ENCODE measurements at places on chromosomes 5 and 9.

- no peak for DNase-seq
Observed at GRCh38 chr5:132867046-132867451, 607 bp downstream of the UQCRQ start.

- no peak for DNase-seq
Observed at GRCh38 chr9:79224672-79225433, 346.9 kb upstream of the TLE4 start.

GRCh38 chr9:136642439-136642921, 20.2 kb upstream of the EGFL7 start:
- no peak for DNase-seq

- no peak for DNase-seq
Observed at GRCh38 chr5:68261569-68262065, 46.1 kb downstream of the PIK3R1 start.

- no peak for DNase-seq
Observed at GRCh38 chr5:137462816-137463520, 36.2 kb downstream of the SPOCK1 start.

DNA sequence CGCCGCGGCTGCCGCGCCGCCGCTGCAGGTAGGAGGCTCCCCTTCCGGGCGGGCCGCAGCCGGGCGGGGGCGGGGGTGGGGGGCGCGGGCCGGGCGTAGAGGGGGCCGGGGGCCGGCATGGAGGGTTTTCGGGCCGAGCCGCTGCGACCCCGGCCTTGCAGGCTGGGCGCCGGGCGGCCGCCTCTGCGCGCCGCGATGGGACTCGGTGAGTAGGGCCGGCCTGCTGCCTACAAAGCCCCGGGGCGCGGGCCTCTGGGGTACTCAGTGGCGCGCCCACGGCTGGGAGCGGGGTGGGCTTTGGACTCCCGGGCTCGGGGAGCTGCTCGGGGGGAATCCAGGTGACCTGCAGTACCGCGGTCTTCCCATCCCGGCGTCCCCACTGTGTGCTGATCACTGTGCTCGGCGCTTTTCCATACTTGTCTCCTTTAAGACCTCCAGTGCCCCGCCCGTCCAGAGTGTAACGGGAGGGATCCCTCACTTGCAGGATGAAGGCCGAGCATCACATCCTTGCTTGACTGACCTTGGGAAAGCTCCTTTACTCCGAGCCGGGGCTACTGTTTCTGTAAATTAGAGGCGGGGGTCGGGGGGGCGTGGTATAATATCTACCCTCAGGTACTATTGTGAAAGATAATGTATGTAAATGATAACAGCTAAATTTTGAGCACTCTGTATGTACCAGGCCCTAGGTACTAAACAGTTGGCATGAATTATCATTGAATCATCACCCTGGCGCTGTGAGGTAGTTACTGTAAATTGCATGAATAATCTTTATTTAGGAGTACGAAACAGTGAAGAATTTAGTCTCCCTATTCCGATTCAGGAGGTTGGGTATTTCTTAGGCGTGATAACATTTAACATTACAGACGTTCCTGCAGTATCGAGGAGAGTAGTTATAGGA, 672 bp downstream of the MSANTD3 start:
- DNase-seq = no peak

- no peak for DNase-seq
Observed at GRCh38 chr5:126516852-126517251, 78.2 kb downstream of the ALDH7A1 start.

DNA sequence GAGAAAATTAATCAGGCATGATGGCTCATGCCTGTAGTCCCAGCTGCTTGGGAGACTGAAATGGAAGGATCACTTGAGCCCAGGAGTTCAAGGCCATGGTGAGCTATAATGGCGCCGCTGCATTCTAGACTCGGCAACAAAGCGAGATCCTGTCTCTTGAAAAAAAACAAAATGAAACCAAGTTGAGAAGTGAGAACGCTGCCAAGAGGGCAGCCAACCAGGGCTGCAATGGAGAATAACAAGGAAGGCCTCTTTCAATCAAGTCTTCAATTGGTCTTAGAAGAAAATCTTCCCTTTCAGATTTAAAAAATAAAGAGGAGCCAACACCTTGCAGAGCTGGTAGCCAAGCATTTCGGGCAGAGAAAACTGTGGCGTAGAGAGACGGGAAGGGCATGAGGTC, 14.7 kb downstream of the KIAA1958 start:
- DNase-seq = no peak

DNA sequence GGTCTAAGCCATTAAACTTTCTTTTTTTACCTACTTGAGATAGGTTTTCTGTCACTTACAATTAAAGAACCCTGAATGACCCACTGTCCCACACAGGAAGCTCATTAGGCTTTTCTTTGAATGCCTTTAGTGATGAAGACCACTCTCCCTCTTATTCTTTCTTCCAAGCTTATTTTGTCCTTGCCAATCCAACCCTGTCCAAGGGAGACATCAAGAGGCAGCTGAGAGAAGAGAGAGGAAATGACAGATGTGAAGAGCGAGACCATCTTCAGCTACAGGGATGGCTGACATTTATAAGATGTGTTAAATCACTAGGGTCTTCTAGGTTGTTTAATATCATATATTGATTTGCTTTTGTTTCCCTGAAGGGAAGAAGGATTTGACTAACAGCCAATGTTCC, 133.5 kb downstream of the FAM114A2 start:
- no peak for DNase-seq

- DNase-seq = no peak
Observed at GRCh38 chr9:21452681-21453080, 12.4 kb downstream of the IFNA1 start.

DNA sequence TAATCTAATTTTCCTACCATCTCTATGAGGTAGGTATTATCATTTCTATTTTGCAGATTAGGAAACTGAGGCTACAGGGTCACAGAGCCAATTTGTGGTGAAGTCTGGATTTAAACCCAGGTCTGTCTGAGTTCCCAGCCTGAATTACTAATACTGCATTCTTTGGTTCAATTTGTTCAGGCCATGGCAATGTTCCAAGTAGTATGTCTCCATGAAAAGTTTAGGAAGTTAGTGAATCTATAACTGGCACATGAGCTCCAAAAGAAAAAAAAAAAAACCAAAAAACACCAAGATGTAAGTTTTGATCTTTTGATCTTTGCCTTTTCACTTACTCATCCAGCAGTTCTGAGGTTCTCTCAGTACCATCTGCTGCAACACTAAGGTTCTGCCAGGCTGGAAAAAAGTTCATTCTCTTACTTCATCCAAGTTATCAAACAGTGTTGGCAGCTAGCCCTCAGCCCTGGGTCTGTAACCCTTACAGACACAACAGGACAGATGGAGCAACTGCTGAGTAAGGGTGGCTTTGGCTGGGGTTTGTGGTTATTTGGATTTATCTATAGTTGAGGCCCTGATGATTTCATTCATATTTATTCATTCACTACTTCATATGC, 4.4 kb upstream of the TMEM268 start:
- DNase-seq = no peak

DNA sequence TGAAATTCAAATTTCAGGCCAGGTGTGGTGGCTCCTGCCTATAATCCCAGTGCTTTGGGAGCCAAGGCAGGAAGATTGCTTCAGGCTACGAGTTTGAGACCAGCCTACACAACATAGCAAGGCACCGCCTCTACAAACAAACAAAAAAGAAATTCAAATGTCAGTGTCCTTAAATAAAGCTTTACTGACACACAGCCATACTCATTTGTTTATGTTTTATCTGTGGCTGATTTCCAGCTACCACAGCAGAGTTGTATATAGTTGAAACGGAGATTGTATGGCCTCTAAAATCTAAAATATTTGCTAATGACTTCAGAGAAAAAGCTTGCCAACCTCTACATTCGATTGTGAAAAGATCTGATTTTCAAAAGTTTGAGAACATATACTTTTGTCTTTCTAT, 15.4 kb downstream of the SHLD3 start:
- no peak for DNase-seq

DNA sequence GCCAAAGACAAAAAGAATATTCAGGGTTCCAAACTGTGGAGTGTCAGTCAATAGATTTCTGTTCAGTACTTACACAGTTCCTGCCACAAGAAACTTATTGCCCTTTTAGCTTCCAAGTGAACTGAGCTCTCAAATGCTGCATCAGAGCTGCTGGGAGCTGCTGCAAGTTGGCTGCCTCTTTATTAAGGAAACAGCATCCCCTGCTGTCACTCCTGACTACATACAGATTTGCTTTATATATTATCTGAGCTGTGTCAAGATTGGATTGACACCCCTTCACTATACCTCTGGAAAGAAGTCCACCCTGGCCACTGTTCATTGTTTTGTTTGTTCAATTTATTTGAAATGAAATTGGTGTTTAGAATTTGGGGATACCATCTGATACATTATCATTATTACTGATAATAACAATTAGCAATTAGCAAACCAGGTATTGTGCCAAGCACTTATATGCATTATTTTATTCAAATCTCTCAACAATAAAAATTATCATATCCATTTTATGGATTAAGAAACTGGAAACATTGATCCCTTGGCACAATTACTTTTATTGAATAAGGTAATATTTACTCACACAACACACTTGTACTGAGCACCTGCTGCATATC, 16.4 kb upstream of the C5orf58 start:
- no peak for DNase-seq

DNA sequence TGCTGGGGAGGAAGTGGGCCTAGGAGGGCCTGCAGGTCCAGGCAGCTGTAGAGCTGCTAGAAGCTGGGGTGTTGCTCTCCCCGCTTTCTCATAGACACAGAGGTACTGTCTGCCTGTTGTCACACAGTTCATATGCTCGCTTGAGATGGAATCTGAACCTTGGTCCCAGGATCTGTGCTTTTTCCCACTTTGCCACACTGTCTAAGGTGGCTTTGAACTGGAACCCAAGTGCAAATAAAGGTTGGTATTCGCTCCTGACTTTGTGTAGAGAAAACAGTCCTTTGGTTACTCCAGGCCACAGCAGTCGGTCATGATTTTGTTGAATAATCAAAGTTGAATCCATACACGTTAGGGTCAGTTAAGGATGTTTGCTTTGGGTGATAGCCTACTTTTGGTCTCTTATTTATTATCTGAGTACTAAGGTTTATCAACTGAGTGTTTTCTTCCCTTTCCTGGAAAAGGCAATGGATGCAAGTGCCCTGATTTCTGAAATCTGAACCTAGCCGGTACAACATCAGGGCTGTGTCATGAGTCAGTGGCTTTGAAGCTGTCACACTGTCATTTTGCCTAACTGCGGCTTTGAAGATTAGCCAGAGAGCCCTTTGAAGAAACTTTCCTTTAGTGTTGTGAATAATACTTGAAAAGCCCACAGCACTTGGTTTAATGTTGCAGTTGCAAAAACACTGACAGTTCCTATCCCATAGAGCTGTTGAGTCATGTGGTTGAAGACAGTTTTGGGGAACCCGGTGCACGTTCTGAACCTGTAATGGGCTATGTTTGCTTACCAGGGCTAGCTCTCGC, 41.3 kb downstream of the HABP4 start:
- DNase-seq = no peak

- no peak for DNase-seq
Observed at GRCh38 chr9:94885854-94886447, 159.5 kb downstream of the AOPEP start.

GRCh38 chr5:112995764-112996618, 19.4 kb downstream of the DCP2 start:
- DNase-seq = peak; percentile 57

- DNase-seq = no peak
Observed at GRCh38 chr9:37187713-37188439, 67.5 kb downstream of the ZCCHC7 start.

GRCh38 chr9:68714416-68715180, 9.6 kb downstream of the PIP5K1B start:
- no peak for DNase-seq

DNA sequence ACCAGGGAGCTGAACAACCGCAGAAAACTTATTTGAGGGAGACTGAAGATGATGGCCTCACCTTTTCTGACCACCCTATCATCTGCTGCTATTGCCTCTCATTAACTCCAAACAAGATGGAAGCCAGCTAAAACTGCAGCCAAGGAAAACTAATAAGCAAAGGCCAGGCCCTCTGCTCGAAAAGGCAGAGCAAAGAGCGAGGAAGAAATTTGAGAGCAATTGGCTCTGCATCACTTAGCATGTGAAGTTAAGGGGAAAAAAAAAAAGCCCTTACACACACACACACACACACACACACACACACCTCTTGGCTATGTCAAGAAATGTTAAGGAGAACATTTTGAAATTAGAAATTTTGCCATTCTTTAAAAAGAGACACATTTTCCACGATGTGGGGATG, 228.1 kb upstream of the CYLC2 start:
- DNase-seq = no peak

DNA sequence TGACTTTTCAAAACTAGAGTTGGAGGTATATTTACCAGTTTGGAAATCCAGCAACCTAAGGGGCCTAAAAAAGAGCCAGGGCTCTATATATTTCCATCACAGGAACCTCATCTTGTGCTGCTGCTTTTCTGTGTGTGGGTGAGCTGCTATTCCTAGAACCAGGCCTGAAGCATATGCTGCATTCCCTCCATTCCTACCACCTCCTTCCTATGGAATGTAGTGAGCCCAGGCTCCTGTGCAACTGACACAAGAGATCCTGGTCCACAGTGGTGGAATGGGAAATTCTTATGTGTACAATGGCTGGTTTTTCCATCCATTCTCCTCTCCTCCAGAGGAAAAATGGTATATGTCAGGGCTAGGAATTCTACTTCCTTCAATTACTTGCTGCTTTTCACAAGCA, 39.1 kb downstream of the SPEF2 start:
- DNase-seq = no peak

- no peak for DNase-seq
Observed at GRCh38 chr5:135319928-135320606, 79.0 kb downstream of the MACROH2A1 start.

GRCh38 chr5:54719384-54720283, 202.1 kb downstream of the SNX18 start:
- no peak for DNase-seq

DNA sequence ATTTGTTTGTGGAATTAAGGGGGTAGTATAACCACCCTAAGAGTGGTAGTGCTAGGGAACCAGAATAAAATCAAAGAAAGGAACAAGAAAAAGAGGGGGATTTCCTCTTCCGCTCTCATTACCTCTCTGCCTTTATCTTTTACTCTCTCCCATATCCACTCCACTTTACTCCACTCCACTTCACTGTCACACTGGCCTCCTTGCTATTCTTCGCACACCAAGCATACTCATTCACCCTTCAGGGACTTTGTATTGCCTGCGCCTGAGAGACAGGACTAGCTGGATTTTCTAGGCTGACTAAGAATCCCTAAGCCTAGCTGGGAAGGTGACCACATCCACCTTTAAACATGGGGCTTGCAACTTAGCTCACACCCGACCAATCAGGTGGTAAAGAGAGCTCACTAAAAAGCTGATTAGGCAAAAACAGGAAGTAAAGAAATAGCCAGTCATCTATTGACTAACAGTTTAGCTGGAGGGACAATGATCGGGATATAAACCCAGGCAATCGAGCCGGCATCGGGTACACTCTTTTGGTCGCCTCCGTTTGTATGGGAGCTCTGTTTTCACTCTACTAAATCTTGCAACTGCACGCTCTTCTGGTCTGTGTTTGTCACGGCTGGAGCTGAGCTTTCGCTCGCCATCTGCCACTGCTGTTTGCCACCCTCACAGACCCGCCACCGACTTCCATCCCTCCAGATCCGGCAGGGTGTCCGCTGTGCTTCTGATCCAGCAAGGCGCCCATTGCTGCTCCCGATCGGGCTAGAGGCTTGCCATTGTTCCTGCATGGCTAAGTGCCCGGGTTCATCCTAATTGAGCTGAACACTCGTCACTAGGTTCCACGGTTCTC, 121.8 kb downstream of the FAM170A start:
- DNase-seq = no peak
